ENCODE measurements at places on chromosomes 4 and X. TPM values are rescaled to one million over a fixed set of nuclear protein-coding genes. Genes with fewer than 3 reads are reported as not detected.
A peak's percentile ranks its signal among the peaks of the same experiment; 100 is the strongest.

- peak; percentile 65 for DNase-seq
Measured at GRCh38 chrX:16826207-16826606, 39.9 kb downstream of the TXLNG start.

VCX gene
- not detected for total RNA-seq

GRIPAP1 gene
- 20.1 TPM for total RNA-seq

GRCh38 chrX:40410859-40411258 is 169.9 kb upstream of the ATP6AP2 start:
- DNase-seq, result no peak
